B cell (primary cell): ENCODE measurements at places on chromosomes 2 and 18. TPM values are rescaled to one million over a fixed set of nuclear protein-coding genes. Genes with fewer than 3 reads are reported as not detected.
A peak's percentile ranks its signal among the peaks of the same experiment; 100 is the strongest.

The ZNF892 gene
- polyA plus RNA-seq, result 0.46 and 0.67 TPM in 2 replicates

GRCh38 chr2:7930800-7931635 is 750.8 kb upstream of the ID2 start:
- H3K27me3 ChIP-seq, result peaks cover 3% of the 10 kb centered on the region
- H3K4me1 ChIP-seq, result no peaks in the 10 kb centered on the region
- no peak for DNase-seq
- no peaks in the 10 kb centered on the region for H3K36me3 ChIP-seq
- H3K4me3 ChIP-seq, result no peak overlapping the region

GRCh38 chr2:214810671-214811070 is 1.2 kb upstream of the BARD1 start:
- no peaks in the 10 kb centered on the region for H3K36me3 ChIP-seq
- H3K27me3 ChIP-seq, result no peaks in the 10 kb centered on the region
- H3K4me3 ChIP-seq, result peak overlapping the region; percentile 94
- peaks cover 13% of the 10 kb centered on the region for H3K4me1 ChIP-seq
- DNase-seq, result peak; percentile 36

The POTEF gene
- polyA plus RNA-seq, result not detected in 2 replicates

GRCh38 chr2:9693196-9693491 is 62.3 kb upstream of the YWHAQ start:
- no peak for DNase-seq
- no peak overlapping the region for H3K4me3 ChIP-seq
- H3K4me1 ChIP-seq, result no peaks in the 10 kb centered on the region
- no peak overlapping the region for H3K27ac ChIP-seq
- H3K36me3 ChIP-seq, result no peaks in the 10 kb centered on the region
